ENCODE measurements at places on chromosomes 2 and 18. TPM values are rescaled to one million over a fixed set of nuclear protein-coding genes. Genes with fewer than 3 reads are reported as not detected.

NEU4 gene
- total RNA-seq = not detected

CRYBA2 gene
- 4.3 TPM for total RNA-seq

MTCL1 gene
- 20.8 TPM for total RNA-seq

EIPR1 gene
- total RNA-seq = 80.3 TPM

NEB gene
- total RNA-seq = 0.48 TPM

BOLL gene
- not detected for total RNA-seq

FOXD4L1 gene
- total RNA-seq = not detected

B4GALT6 gene
- 6.0 TPM for total RNA-seq

CRYGA gene
- not detected for total RNA-seq

CACNB4 gene
- total RNA-seq = 0.12 TPM

LRRC30 gene
- not detected for total RNA-seq

GATA6 gene
- total RNA-seq = 19.0 TPM

ASXL2 gene
- 9.4 TPM for total RNA-seq

ASB18 gene
- not detected for total RNA-seq

PAX8 gene
- 0.57 TPM for total RNA-seq

LMAN1 gene
- 107 TPM for total RNA-seq

RBBP8 gene
- total RNA-seq = 58.1 TPM

SERPINB12 gene
- total RNA-seq = not detected

GPBAR1 gene
- not detected for total RNA-seq

LIMS2 gene
- not detected for total RNA-seq

MYO3B gene
- total RNA-seq = not detected

ING5 gene
- 21.0 TPM for total RNA-seq

SPP2 gene
- total RNA-seq = not detected

GPR45 gene
- total RNA-seq = not detected

CNGA3 gene
- total RNA-seq = not detected

AGXT gene
- not detected for total RNA-seq

STAT4 gene
- total RNA-seq = 0.48 TPM

FRZB gene
- total RNA-seq = not detected

PPP3R1 gene
- total RNA-seq = 20.7 TPM

COLEC11 gene
- total RNA-seq = not detected

SERPINB3 gene
- total RNA-seq = not detected

CIB4 gene
- not detected for total RNA-seq

TEX44 gene
- total RNA-seq = not detected

SERPINB4 gene
- total RNA-seq = not detected

IL1RL2 gene
- not detected for total RNA-seq

GLI2 gene
- total RNA-seq = 4.2 TPM

TNFAIP6 gene
- total RNA-seq = 3.2 TPM

Measured in Daoy (cell line).